ENCODE measurements at places on chromosomes 3 and 15.

DNA sequence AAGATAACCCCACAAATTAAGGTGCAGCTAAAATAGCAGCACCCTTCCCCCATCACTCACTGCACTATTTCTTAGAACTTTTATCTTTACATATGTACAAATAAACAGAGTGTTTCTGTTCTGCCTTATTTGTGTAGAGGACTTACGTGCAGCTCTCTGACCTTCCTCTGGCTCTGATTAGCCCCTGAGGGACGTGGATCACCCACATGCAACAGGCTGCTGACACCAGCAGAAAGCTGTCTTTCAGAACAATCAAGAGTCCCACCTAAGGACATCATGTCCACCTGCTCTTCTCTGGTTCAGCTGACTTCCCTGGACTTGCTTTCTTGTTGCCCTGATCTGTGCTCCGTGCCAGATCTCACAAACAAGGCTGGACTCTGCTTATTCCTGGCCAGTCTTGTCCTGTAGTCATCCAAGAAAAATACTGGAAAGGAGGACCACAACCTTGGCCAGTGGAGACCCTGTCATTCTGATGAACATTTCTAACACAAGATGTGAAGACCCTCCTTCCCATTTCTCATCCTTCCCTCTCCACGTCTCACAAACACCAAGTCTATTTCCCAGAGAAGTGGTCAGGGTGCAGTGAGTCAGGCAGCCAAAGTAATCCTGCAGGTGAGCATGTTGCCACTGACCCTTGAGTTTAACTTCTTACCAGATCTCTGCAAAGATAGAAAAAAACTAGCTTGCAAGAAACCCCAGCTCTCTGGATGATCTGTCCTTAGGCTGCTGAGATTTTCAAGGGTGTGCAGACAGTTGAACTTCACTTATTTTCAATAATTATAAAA, 243.6 kb upstream of the ICE2 start:
- DNase-seq: no peak

DNA sequence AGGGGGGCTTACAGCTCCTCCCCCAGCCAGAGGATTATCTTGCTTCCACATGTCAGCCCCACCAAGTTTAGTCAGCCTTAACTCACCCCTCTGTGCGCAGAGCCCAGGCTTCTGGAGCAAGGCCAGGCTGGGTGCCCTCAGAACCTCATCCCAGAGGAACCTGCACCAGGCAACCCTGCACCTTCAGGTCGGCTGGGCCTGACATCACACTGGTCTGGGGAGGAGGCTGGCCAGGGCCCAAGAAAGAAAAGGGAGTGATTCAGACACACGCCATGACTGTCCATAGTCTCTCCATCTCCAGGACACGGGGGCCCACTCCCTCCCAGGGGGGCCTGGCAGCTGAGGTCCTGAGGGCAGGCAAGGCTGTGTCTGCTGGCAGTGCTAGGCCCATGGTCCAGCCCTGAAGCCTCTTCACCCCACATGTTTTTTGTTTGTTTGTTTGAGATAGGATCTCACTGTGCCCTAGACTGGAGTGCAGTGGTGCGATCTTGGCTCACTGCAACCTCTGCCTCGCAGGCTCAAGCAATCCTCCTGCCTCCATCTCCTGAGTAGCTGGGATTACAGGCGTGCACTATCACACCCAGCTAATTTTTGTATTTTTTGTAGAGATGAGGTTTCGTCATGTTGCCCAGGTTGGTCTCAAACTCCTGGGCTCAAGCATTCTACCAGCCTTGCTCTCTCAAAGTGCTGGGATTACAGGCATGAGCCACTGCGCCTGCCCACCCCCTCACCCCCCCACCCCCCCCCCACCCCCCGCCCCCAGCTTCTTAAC, 11.1 kb downstream of the TNK2 start:
- DNase-seq: no peak

DNA sequence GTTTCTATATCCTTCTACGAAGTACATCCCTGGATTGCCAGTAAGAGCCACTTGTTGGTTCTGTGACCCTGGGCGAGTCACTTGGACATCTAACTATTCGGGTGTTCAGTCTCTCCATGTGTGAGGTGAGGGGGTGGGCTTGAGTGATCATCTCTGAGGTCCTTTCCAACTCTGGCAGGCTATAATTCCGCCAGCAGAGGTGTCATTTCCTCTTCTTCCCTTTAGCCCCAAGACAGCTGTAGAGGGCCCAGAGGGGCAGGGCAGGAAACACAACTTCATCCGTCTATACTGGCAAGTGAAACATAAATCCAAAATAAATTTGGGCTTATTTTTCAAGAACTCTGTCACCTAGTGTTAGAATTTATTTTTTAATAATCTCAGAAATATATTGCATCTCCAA, 38.1 kb downstream of the C2CD4A start:
- DNase-seq: no peak

GRCh38 chr15:66677336-66677735, 24.7 kb upstream of the SMAD6 start:
- no peak for DNase-seq

DNA sequence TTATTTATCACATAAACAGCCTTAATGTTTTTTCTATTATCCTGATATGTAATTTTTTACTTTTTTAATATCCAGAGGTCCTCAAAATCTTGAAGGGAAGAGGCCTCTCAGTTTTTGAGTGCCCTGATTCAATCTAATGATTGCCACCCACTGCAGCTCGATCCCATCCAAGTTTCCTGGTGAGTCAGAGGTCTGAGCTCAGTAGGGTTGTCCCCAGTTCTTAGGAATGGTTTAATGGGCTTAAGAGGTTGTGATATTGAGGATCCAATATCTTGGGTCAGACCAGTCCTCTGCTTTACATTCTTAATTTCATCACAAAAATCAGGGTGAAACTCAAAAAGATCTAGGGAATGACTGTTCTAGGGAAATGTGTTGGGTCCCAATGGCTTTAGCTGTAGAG, 238.5 kb downstream of the NSUN3 start:
- no peak for DNase-seq

DNA sequence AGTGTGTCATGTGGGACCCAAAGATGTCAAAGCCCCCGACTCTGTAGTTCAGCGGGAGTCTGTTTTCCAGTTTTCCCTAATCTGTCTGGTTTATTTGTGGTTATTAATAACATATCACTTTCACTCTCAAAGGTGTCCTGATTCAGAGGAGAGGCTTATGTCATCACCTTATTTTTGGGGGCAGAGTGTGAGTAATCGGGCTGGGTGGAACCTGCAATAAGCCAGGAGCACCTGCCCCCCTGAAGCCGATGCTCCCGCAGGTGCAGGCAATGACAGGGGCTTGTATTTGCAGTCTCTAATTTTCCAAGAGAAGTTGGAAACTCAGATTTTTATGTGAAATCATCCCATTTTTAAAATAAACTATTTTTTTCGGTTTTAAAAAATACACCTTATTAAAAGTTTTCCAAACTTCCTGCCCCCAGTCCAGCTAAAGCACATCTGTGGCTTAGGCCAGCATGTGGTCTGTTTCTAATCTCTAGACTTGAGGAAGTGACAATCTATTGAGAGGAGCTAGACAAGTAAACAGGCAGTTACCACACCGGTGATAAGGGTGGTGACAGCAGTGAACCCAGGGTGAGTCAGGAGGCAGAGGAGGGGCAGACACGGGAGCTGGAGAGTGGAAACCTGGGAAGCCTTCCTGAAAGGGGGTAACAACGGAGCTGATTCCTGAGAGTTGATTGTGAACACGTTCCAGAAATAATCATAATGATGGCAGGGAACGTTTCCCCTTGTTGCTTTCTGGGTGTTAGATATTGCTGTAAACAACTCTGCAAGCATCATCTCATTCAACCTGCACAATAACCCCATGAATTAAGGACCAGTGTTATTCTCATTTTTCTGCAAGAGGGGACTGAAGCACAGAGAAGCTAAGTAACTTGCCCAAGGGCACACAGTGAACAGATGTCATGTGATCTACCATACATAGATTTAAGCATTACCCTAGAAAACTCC, 37.2 kb downstream of the BHLHE40 start:
- DNase-seq: no peak

- no peak for DNase-seq
These were observed 59.8 kb downstream of the WDR76 start for GRCh38 chr15:43886558-43886957.

DNA sequence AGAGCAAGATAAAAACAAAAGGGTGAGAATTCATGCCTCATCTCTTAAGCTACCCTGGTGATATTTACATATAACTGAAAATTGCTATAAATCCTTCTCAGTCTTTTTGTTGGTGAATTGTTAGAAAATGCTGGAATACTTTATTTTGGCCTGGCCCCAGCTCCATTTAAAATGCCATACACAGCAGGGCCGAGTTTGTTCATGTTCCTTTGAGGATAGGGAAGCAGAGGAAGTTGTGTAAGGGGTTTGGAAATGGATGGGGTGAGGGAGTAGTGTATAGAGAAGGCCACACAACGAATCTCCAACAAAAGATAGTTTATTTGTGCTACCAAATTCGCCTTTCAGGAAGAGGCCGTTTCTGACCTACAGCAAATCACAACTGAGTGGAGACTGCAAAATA, 78.6 kb upstream of the ADAMTS9 start:
- DNase-seq: no peak

- no peak for DNase-seq
These were observed 168.2 kb downstream of the MFSD1 start for GRCh38 chr3:158970006-158970405.

GRCh38 chr3:107704477-107704876, 181.7 kb downstream of the BBX start:
- DNase-seq: no peak

DNA sequence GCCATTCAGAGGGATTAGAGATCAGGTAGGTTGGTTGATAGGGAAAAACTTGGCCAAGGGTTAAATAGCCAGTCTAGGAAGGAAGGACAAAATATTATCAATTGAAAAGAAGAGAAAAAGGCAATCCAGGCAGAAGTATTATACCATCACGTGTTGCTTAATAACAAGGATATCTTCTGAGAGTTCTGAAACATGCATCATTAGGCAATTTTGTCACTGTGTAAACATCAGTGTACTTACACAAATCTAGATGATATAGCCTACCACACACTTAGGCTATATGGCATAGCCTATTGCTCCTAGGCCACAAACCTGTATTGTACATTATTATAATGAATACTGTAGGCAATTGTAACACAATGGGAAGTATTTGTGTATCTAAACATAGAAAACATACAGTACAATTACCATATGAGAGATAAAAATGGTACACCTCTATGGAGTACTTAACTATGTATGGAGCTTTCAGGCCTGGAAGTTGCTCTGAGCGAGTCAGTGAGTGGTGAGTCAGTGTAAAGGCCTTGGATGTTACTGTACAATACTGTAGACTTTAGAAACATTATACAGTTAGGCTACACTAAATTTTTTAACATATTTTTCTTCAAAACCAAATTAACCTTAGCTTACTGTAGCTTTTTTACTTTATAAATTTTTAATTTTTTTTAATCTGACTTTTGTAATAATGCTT, 2.7 kb downstream of the TEX55 start:
- DNase-seq: no peak

GRCh38 chr3:10631224-10631623, 125.8 kb upstream of the ATP2B2 start:
- no peak for DNase-seq

GRCh38 chr3:170766823-170767575, 103.0 kb downstream of the RPL22L1 start:
- no peak for DNase-seq

- DNase-seq: no peak
These were observed 31.3 kb downstream of the TRAK1 start for GRCh38 chr3:42122261-42123011.

DNA sequence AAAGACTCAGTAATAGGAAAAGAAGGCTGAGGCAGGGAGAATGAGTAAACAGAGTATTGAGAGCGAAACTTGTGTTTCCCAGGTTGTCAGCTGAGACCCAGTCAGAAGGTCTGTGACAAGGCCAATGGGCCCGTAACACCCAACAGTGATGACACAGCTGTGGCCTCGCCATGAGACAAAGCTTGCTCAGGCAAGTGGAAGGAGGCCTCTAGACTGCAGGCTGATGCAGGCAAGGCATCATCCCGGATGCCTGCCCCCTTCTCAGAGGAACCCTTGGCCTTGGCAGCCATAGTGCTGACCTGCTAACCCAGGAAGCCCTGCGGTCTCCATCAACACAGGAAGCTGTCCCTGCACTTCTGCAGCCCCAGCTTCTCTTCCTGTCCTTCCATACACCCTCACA, 15.4 kb downstream of the RAB6B start:
- no peak for DNase-seq

- no peak for DNase-seq
These were observed 26.7 kb downstream of the TBC1D2B start for GRCh38 chr15:78050826-78051225.

GRCh38 chr3:123686251-123686650, 101.4 kb upstream of the HACD2 start:
- DNase-seq: no peak

- no peak for DNase-seq
These were observed 7.0 kb upstream of the PLD1 start for GRCh38 chr3:171817074-171817800.

GRCh38 chr3:53259427-53260259, 3.8 kb upstream of the TKT start:
- no peak for DNase-seq

- DNase-seq: no peak
These were observed 21.7 kb downstream of the PPP4R2 start for GRCh38 chr3:73018298-73018697.

- no peak for DNase-seq
These were observed 7.4 kb downstream of the A4GNT start for GRCh38 chr3:138124706-138125355.

All from Panc1 (cell line).